K562 (cell line): ENCODE measurements at places on chromosomes 13 and 19.

DNA sequence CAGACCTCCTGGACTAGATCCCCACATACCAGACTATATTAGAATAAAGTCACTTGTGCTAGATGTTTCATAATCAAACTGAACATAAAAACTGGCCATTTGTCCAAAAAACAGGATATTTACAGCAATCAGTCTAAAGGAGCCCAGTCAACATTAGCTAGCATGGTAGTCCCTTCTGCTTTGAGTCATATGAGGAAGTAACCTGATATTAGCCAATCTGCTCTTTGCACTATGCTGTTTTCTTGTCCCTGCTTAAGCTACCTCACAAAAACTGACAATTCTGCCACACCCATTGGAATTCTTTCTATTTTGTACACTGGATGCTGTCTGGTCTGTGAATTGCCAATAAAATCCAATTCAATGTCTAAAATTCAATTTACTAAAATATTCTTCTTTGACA is 1824.2 kb downstream of the OLFM4 start:
- no peak for DNase-seq

DNA sequence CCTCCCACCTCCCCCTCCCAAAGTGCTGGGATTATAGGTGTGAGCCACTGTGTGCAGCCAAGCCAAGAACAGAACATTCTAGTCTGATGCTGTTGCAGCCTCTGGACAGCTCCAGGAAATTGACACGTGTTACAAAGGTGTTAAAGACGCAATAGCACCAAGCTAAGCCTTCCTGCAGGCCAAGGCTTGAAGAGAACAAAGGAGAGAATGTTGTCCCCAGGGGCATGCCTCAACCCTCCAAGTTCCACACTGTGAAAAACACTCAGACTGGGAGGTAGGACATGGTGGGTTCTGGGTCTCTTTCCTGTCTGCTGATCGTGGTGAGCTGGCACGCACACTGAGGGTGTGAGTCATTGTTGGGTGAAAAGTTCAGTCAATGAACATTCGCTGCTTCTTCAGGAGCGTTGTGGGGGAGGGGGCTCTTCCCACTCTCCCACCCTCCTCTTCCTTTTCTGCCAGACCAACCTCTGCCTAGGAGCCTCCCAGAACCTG is 5.3 kb upstream of the PTPRS start:
- DNase-seq: no peak

- DNase-seq: no peak
These were observed 23.7 kb upstream of the GPR18 start for GRCh38 chr13:99281811-99282263.

GRCh38 chr13:76890021-76890420 is 3.8 kb upstream of the KCTD12 start:
- no peak for DNase-seq

DNA sequence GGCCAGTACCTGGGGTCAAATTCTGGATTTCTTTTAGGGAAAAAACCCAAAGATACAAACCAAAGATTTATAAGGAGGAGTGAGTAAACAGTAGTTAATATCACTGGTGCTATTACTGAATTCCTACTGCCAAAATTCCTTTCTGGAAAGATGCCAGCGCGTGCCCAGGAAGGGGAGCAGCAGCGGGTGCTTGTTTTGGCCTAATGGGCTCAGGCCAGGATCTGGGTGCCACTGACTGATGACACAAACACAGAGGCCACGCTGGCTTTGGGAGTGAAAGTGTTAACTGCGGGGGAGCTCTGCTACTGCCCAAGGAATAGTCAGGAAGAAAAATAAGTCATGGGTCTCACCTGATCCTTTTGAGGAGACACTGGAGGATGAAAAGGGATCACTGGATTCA is 61.2 kb downstream of the KLF2 start:
- DNase-seq: no peak

GRCh38 chr13:23609414-23609760 is 39.2 kb downstream of the TNFRSF19 start:
- no peak for DNase-seq

DNA sequence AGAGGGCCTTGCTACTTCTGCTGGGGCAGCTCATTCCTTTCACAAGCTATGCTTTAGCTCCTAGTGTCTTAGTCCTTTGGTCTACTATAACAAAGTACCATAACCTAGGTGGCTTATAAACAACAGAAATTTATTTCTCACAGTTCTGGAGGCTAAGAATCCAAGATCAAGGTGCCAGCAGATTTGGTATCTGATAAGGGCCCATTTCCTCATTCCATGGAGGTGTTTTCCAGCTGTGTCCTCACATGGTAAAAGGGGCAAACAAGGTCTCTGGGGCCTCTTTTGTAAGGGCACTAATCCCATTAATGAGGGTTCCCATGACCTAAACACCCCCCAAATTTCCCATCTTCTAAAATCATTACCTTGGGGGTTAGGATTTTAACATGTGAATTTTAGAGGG is 57.9 kb upstream of the LRCH1 start:
- no peak for DNase-seq

GRCh38 chr19:55197528-55197927 is 11.8 kb downstream of the PTPRH start:
- no peak for DNase-seq

- no peak for DNase-seq
These were observed 522.6 kb downstream of the RFC3 start for GRCh38 chr13:34340534-34340933.

- no peak for DNase-seq
These were observed 24.6 kb upstream of the F7 start for GRCh38 chr13:113080901-113081521.

DNA sequence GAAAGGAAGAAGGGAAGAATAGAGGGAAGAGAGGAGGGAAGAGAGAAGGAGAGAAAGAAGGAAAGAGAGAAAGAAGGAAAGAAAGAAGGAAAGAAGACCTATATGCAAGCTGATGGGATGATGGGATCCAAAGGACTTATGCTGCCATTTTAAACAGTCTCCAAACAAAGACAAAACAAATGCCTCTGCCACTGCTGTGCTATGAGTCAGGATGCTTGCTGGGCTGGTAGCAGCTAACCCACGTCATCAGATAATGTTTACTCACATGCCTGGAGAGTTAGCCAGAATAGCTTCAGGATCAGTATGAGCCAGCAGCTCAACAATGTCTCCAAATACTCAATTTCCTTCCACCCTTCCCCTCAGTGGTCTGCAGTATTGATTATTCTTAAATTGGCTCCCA is 12.0 kb upstream of the ZNF274 start:
- no peak for DNase-seq

GRCh38 chr19:13118424-13119193 is 545 bp downstream of the NACC1 start:
- DNase-seq: peak; percentile 96

GRCh38 chr19:33691030-33691427 is 69.3 kb downstream of the CHST8 start:
- DNase-seq: no peak

- DNase-seq: no peak
These were observed 2.4 kb downstream of the SMG9 start for GRCh38 chr19:43752287-43752875.

GRCh38 chr13:102569488-102569887 is 27.3 kb upstream of the TPP2 start:
- DNase-seq: no peak

DNA sequence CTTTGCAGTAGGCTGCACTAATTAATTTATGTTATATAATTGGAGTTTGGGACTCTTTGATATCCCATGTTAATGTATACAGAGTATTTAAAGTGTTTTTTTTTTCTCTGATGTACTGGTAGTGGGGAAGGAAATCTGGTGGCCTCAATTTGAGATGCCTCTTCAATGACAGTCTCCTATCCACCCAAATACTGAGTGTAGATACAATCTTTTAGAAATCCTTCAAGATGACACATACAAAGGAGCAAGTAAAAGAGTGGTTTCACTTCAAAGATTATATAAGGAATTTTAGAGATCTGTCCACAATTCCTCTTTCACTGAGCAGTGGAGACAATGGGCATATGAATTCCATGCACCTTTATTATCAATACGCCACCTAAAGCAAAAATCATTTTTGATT is 15.1 kb downstream of the NALCN start:
- no peak for DNase-seq
